ENCODE measurements at places on chromosomes 6 and 20. TPM values are rescaled to one million over a fixed set of nuclear protein-coding genes. Genes with fewer than 3 reads are reported as not detected.

The SMOC2 gene
- total RNA-seq, result not detected

The POPDC3 gene
- 39.7 TPM for total RNA-seq

The IL17A gene
- not detected for total RNA-seq

The SNX3 gene
- 128 TPM for total RNA-seq

The FAM83B gene
- total RNA-seq, result 0.91 TPM

The SLC24A3 gene
- 0.64 TPM for total RNA-seq

The ZSCAN12 gene
- 3.5 TPM for total RNA-seq

The CRISP2 gene
- not detected for total RNA-seq

The CEP57L1 gene
- total RNA-seq, result 22.0 TPM

The HUS1B gene
- 0.40 TPM for total RNA-seq

The DEFB126 gene
- not detected for total RNA-seq

The KIF6 gene
- 0.32 TPM for total RNA-seq

The AKAP7 gene
- 5.7 TPM for total RNA-seq

The CLIC5 gene
- not detected for total RNA-seq

The TNNC2 gene
- not detected for total RNA-seq

The TRIM40 gene
- total RNA-seq, result not detected

The ADAM33 gene
- total RNA-seq, result 1.7 TPM

The KCNK15 gene
- not detected for total RNA-seq
